Activated T-cell treated with anti-CD3 and anti-CD28 coated beads, Interleukin-2, amount 50 U/mL, for 48 hours (primary cell): ENCODE measurements at places on chromosomes 5 and 9.

DNA sequence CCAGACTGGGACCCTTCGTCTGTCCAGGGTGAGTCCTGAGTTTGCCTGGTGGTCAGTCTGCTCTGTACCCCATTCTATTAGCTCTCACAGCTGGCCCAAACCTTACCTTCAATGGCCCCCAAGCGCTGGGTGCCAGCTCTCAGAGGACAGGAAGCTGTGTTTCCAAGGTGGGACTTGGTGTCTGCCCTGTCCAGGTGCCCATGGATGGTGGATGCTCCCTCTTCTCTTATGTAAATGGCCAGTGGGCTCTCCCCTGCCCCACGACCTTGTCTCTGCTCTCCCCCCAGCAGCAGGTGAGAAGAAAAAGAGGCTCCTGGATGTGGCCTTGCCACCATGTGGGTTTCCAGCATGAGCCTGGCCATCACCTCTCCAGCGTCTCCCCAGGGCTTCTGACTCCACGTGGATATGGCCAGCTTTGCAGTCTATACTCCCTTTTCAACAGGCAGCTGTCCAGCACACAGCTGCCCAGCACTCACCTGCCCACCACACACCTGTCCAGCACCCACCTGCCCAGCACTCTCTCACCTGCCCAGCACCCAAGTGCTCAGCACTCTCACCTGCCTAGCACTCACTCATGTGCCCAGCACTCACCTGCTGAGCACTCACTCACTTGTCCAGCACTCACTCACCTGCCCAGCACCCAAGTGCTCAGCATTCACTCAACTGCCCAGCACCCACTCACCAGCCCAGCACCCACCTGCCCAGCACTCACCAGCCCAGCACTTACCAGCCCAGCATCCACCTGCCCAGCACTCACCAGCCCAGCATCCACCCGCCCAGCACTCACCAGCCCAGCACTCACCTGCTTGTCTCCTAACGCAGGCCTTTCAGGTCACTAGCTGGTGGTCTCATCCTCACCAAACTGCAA lies 136.2 kb upstream of the IRX2 start:
- no peak for DNase-seq

DNA sequence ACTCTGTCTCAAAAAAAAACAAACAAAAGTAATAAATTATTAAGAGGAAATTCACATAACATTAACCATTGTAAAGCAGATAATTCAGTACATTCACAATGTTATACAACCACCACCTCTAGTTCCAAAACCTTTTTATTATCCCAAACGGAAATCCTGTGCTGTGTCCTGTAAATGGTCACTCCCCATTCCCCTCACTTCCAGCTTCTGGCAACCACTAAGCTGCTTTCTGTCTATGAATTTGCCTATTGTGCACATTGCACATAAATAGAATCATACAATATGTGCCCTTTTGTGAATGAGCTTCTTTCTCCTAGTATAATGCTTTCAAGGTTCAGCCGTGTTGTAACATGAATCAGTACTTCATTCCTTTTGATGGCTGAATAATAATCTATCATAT lies 20.8 kb downstream of the C9orf152 start:
- DNase-seq: no peak

DNA sequence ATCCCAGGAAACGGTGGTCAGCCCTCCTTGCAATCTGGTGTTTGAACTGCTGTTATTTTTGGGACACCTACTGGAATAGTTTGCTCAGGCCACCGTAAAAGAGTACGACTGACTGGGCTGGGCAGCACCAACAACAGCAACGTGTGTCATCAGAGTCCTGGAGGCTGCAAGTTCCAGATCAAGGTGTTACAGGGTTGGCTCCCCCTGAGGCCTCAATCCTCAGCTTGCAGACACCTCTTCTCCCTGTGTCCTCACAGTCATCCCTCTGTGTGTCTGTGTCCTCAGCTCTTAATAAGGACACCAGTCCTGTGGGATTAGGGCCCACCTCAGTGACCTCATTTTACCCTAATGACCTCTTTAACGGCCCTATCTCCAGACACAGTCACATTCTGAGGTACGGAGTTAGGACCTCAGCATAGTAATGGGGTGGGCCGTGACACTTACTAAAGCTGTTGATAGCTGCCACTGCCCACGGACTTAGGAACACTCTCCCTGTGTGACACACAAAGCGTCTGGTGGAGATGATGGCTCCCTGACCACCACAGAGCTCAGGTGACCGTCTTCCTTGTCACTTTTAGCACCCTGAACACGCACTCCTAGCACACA lies 16.8 kb downstream of the GLT6D1 start:
- no peak for DNase-seq

DNA sequence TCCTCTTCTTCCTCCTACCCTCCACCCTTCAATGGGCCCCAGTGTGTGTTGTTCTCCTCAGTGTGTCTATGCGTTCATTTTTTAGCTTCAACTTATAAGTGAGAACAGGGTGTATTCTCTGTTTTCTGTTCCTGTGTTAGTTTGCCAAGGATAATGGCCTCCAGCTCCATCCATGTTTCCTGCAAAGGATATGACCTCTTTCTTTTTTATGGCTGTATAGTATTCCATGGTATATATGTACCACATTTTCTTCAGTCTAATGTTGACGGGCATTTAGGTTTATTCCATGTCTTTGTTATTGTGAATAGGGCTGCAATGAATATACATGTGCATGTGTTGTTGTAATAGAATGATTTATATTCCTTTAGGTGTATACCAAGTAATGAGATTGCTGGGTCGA lies 634.9 kb upstream of the SEMA6A start:
- no peak for DNase-seq

DNA sequence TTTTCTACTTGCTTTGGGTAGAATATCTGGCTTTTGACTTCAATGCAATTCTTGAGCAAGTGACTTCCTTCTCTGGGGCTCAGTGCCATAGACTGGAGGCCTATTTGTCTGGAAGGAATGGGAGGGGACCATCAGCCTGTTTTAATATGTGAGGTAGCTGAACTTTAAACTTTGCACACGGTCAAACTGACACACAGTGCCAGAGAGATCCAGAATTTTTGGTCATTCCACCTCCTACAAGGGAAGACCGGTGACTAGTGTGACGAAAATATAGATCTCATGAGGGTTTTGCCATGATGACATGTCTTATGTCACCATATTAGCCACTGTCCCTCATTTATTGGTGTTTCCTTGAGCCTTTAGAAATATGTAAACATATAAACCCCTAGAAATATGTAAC lies 44.6 kb upstream of the ZSWIM6 start:
- DNase-seq: no peak

- no peak for DNase-seq
Observed at GRCh38 chr5:136070486-136071285, 41.9 kb downstream of the TGFBI start.

DNA sequence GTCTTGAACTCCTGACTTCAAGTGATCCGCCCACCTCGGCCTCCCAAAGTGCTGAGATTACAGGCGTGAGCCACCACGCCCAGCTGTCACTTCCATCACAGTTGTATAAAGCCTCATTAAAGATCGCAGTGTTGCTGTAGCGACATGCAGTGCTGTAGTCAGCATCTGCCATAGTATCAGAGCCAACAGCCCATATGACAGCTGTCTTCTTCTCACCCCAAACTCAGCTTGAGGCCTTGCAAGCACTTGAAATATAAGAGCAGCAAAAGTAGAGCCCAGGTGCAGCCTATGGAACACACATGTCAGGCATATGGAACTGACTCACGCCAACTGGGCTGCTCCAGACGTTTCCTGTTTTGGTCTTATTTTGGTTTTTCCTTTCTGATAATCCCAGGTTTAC lies 167.8 kb downstream of the TRIO start:
- DNase-seq: no peak

GRCh38 chr5:116585227-116585626 lies 10.6 kb upstream of the SEMA6A start:
- no peak for DNase-seq

DNA sequence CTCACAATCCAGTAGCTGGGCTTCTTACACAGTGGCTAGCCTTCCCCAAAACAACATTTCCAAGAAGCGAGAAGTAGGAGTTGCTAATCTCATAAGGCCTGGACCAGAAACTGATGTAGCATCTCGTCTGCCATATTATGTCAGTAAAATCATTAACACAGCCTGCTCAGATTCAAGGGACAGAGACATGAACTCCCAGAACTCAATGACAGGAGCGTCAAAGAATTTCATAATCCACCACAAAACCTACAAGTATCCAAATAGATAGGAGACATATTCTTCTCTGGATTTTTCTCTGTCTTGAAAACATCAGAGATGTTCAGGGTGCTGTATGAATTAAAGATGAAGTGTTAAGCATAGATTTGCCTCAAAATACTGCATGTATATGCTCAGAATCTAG lies 457.6 kb upstream of the ACTBL2 start:
- no peak for DNase-seq

GRCh38 chr5:14153932-14154731 lies 11.0 kb downstream of the TRIO start:
- no peak for DNase-seq

DNA sequence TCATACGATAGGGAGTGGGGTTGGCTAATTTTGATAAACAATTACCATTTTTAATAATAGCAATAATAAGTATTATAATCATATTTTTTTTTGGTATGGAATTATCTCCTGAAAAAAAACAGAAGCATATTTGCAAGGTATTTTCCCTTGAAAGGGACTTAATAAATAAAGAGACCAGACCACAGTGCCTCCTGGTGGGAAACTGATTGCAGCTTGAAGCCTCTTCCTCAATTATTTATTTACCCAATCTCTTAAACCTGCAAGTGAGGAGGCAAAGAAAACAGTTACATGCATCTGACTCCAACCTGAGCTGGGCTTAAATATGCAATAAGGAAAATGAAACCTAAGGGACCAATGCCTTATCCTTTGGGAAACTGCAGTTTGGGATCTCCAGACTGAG lies 388.1 kb upstream of the ACO1 start:
- DNase-seq: no peak

DNA sequence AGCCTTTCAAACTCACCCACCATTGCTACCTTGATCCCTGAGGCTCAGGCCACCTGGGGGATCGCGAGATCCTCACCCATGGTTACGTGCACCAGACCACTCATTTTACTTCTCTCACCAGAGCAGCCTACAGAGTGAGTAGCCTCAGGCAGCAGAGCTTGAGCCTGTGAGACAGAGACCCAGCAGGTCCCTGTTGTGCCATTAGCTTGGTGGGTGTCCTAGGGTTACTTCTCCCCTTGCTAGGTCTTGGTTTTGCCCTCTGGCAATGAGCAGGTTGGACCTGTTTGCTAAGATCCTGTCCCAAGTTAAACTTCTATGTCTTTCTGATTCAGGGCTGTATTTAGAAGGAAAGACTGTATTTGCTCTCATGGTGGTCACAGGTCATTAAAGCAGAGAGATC lies 21.8 kb downstream of the WHRN start:
- DNase-seq: no peak

GRCh38 chr9:10045598-10045997 lies 567.2 kb downstream of the PTPRD start:
- DNase-seq: no peak

DNA sequence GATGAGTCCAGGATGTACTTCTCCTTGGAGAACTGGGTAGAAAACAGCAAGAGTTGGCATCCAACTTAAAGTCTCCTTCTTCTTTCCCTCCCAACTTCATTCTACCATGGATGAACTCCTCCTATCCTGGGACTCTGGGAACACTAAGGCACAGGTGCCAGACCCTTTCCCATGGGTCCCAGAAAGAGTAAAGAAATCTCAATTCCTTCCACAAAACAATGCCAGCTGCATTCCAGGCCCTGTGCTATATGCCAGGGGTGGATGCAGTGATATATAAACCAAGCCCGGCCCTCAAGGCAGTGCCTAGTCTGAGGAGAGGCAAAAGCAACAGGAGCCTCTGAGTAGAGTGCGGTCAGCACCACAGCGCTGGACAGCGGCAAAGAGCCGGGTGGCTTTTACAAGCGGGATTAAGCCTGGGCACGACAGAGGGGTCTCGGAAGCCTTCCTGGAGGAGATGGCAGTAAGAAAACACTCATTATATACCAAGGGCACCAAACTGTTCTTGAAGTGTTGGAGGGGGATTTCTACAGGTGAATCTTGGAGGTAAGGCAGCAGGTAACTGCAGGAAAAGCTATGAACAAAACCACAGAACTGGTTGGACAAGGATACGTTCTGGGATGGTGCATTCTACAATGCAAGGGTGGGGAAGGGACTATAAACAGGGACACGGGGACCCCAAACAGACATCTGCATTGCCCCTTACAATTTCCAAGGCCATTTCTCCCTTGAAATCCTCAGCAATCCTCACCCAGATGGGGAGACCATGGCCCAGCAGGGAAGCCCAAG lies 16.4 kb upstream of the TOR2A start:
- DNase-seq: no peak

- no peak for DNase-seq
Observed at GRCh38 chr5:68849906-68850305, 243.9 kb upstream of the SLC30A5 start.

GRCh38 chr9:114365194-114365593 lies 22.6 kb downstream of the AKNA start:
- no peak for DNase-seq

DNA sequence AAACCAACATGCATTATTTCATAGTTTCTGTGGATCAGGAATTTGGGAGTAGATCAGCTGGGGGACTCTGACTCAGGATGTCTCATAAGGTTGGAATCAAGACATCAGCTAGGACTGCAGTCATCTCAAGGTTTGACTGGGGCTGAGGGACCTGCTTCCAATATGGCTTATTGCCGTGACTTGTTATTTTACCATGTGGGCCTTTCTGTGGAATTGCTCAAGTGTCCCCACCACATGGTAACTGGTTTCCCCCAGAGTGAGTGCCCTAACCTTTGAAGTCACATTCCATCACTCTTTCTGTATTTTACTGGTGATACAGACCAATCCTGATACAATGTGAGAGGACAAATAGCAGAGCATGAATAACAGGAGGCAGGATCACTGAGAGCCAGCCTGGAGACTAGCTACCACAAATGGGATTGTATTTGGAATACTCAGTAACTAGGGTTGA lies 70.2 kb upstream of the ELL2 start:
- no peak for DNase-seq

GRCh38 chr5:139212486-139212885 lies 14.3 kb upstream of the SIL1 start:
- no peak for DNase-seq

DNA sequence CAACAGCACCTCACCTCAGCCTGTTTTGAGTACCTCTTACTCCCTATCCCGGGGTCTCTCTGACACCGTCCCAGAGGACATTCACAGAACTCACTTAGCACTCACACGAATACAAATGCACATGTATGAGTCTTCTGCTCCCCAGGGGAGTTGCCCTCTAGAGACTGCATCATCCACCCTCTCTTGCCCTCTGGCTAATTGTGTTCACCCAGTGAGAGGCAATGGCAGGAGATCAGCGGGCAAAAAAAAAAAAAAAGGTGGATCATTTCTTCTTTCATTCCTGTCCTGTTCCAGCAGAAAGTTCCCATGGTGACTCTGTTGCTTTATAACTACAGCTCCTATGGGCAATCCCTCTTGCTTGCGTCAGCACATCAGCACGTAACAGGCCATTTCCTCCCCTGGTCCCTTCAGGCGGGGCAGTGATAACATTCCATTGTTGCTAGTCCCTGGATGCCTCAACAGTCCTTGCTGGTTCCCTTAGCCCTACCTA lies 23.5 kb upstream of the SNX2 start:
- no peak for DNase-seq

GRCh38 chr5:125492977-125493376 lies 746.5 kb upstream of the ZNF608 start:
- DNase-seq: no peak

GRCh38 chr9:108634672-108635462 lies 220.9 kb downstream of the ACTL7B start:
- DNase-seq: no peak

- DNase-seq: no peak
Observed at GRCh38 chr5:172729588-172729987, 41.4 kb downstream of the DUSP1 start.

- DNase-seq: no peak
Observed at GRCh38 chr5:134409321-134409720, 2.4 kb downstream of the CDKN2AIPNL start.
